ENCODE measurements at places on chromosomes 3 and 15. TPM values are rescaled to one million over a fixed set of nuclear protein-coding genes. Genes with fewer than 3 reads are reported as not detected.

Gene FGF12
- total RNA-seq = 0.72 TPM

Gene BNC1
- total RNA-seq = 39.6 TPM

Gene FOXB1
- not detected for total RNA-seq

- no peak for ATAC-seq
These were observed 94.6 kb downstream of the GMNC start for GRCh38 chr3:190767851-190768250.

DNA sequence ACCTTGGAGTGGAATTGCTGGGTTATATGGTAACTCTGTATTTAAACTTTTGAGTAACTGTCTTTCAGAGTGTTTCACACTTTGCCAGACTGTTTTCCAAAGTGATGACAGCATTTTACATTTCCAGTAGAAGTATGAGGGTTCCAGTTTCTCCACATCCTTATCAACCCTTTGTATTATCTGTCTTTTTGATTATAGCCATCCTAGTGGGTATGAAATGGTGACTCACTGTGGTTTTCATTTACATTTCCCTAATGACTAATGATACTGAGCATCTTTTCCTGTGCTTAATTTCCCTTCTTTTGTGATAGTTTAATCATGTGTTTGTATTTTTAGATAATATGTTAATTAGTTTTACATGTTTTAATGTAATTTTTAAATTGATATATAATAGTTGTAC lies 138.1 kb upstream of the DAZL start:
- ATAC-seq = no peak

Gene CDV3
- total RNA-seq = 104 TPM

Gene NTRK3
- total RNA-seq = 1.00 TPM

DNA sequence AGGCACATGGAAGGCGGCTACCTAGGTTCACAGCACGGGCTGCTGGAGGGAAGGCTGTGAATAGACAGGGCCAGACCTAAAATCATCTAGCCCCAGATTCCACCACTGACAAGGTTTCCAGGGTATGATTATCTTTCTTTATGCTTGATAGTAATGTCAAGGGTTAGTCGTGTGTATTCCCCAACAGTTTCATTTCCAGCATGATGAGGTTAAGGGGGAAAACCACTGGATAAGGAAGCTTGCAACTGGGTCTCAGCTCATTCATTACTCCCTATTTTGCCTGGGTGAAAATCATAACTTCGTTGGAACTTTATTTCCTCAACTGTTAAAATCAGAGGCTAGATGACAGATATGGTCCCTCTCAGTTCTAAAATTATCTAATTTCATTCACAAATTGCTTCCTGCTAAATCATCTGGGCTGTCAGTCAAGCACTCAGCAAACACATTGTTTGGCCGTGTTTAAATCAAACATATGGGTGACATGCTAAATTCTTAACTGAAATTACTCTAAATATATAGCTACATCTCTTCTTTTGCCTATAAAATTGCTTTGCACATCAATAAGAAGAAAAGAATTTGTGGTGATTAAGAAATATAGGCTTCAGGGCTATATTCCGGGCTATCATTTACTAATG lies 111.7 kb downstream of the CYP19A1 start:
- ATAC-seq = no peak

Measured in esophagus mucosa (tissue), 1 donor.